Astrocyte of the cerebellum (primary cell): ENCODE measurements at places on chromosomes 16 and 17.

- no peak for DNase-seq
Measured at GRCh38 chr16:74942977-74943918, 41.7 kb downstream of the WDR59 start.

- DNase-seq: peak; percentile 29
Measured at GRCh38 chr17:61139219-61139618, 260.4 kb upstream of the TBX2 start.

- no peak for DNase-seq
Measured at GRCh38 chr16:8788578-8789172, 8.8 kb downstream of the TMEM186 start.

DNA sequence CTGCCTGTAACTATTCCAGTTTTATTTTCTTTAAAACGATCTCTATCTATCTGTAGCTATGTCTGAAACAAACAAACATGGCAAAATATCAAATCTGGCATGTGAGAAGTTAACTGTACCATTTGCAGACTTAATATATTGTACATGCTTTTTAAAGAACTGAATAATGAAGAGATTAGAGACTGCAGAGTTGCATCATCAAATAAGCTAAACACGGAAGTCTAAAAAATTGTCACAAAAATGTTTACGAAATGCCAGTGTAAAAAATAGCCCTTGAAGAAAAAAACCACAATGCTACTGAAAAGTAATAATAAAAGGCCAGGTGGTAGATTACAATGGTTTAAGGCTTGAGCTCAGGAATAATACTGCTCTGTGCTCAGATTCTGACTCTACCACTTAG, 43.1 kb downstream of the HS3ST3A1 start:
- no peak for DNase-seq

GRCh38 chr17:35239823-35240222, 3.0 kb upstream of the SLFN5 start:
- DNase-seq: no peak

DNA sequence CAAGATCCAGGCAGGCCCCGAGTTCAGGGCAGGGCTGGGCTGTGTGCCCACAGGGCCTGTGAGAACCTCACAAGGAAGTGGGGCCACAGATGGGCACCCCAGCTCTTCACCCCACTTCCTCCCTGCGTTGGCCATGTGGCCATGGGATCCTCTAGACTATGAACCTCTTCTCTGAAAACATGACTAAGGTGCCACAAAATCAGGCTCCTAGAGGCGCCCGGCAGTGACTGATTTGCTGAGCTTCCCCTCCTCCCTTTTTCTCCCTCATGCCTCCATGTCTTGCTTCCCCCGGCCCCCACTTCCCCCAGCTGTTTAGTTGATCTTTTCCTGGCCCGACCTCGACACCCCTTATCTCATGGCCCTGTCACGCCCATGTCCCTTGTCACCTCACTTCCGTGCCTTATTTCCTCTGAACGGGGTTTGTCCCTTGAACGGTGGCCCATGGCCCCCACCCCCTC, 87.1 kb downstream of the KCNJ12 start:
- DNase-seq: no peak

DNA sequence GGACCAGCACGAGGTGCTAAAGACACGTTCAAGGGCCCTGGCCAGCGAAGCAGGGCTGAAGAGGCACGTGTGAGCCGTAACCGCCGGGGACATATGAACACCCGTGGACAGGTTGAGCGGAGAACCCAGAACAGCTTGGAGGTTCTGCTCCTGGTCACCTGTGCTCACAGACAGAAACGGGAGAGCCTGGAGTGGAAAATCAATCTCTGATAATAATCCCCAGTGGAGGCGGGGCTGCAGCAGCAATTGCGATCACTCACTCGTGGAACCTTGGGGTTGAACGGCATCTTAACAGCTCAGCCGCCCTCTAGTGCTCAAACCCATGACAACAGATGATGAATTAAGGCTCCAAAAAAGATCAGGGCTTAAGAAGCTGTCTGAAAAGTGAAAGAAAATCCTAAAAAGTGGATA, 25.6 kb downstream of the WIPI1 start:
- DNase-seq: peak; percentile 15

DNA sequence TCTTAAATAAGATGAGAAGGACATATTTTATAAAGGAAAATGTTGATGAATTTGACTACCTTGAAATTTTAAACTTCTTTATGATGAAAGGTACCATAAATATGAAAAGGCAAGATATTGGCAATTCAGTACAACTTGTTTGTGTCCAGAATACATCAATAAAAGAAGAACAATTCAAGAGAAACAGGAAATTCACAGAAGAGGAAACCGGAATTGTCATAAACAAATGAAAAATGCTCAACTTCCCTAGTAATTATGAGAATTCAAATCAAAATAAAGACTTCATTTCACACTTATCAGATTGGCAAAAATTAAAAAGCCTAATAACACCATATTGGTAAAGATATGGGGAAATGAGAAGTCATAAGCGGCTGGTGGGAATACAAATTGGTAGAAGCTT, 54.3 kb downstream of the WSB1 start:
- no peak for DNase-seq

- DNase-seq: peak; percentile 20
Measured at GRCh38 chr17:19285213-19285900, 48.2 kb downstream of the EPN2 start.

DNA sequence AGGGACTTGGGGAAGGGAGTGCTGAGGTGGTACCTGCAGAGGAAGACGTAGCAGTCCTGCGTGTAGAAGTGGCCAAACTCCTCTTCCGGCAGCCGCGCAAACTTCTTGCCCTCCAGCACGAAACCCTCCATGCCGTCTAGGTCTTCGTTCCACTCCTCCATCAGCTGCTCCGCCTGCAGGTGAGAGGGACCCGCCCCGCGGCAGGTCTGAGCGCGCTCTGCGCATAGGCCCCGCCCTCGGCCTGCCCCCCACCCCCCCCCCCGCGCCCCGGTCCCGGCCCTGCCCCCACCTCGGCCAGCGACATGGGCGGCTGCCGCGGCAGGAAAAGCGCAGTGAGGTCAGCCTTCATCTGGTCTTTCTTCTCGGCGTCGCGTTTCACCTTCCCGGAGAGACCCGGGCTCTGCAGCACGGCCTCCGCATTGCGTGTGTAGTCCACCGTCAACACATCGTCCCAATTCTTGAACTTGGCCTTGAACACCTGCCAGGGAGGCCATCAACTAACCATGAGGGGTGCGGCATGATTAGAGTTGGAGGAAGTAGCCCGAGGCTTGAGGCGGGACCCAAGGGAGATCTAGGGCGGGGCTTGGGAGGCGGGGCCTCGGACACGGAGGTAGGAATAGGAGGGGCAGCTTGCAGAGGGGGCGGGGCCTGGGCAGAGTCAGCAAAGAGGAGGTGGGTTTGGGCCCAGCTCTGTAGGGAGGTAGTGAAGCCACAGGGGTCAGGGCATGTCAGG, 11.5 kb downstream of the FLII start:
- no peak for DNase-seq

- DNase-seq: peak; percentile 26
Measured at GRCh38 chr17:1197781-1198490, 18.2 kb upstream of the ABR start.

DNA sequence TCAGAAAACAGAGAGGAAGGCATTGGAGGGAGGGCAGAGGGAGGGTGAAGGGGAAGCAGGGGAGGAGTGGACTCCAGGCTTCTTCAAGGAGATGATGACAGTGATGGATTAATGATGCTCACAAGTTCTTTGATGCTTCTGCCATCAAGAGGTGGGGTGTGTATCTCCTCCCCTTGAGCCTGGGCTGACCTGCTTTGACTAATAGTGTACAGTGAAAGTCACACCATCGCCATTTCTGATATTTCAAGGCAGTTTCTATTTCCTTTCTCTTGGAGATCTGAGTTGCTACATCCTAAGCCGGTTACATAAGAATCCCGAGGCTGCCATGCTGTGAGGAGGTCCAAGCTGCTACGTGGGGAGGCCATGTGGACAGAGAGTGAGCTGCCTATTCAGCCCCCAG, 312.5 kb downstream of the MAF start:
- no peak for DNase-seq

DNA sequence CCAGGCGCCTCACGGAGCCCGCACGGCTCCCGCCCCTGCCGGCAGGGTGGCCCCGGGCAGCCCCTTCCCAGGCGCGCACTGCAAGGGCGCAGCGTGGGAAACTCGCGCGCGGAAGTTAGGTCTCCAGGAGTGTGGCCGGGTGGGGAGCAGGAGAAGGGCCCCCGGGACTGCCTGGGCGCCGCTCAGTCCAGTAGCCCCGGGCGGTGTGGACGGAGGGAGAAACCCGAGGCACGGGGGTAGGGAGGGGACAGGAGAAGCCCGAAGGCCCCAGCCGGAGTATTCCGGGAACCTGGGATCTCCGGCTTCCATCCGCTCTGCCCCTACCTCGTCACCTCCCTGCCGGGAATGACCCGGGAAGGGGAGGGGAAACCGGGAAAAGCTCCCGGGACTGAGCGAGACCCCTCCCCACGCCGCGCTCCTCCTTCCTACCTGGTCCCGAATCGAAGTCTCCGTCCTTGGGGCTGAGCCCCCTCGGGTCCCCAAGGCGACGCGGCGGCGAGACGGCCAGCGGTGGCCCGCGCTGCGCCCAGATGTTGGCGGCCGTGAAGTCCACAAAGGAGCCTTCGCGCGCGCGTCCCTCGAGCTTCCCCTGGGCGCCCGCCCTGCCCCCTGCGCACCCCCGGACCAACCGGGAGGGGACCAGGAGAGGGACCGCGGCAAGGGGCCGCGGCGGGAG, 418 bp downstream of the SOCS3 start:
- no peak for DNase-seq

GRCh38 chr17:75048249-75048878, 1.3 kb downstream of the KCTD2 start:
- no peak for DNase-seq

DNA sequence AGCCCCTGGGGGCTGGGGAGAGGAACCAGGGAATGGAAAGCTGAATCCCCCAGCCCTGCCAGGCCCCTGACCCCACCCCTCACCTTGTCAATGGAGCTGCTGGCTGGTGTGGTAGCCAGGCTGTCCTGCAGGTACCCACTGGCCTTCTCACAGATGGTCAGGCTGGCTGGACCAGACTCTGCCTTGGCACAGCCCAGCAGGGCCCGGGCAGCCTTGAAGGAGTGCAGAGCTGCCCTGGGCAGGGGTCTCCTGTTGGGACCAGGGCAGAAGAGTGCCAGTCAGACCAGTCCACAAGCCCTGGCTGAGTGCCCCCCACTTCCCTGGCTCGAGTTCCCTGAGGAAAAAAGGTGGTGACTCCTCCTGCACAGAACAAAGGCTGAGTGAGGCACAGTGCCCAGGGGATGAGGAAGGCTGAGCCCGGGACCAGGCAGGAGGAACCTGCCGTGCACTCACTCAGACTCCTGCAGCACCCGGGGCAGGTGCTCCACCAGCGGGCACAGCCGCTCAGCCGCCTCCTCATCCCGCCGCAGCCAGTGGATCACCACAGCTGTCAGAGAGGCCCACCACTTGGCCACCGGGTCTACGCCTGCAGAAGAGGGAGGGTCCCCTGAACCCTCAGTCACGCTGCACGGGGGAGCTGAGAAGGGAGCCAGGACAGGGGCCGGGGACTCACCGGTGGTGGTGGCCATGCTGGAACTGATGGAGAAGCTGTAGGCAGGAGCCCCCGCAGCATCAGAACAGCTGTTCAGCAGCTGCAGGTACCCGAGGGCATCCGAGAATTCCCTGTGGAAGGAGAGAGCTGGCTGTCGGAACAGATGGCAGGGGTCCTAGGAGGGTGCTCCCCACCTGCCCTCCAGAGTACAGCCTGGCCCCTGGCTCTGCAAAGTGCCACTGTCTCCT, 22.4 kb downstream of the SREBF1 start:
- no peak for DNase-seq

DNA sequence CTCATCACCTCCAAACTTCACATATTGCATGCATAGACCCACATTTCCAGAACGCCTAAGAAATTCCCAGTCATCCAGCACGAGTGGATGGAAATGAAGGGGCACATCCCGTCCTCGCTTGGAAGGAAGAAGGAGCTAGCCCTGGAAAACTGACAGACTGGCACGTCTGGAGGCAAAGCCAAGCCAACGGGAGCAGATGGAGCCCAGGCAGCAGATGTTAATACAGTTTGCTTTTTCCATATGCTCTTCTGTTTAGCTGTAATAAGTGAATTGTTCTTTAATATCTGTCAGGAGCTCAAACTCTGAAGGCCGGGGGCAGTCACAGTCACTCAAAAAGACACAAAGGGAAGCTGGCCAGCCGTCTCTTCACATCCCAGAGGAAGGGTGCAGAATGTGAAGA, 187.7 kb downstream of the XYLT1 start:
- DNase-seq: no peak

DNA sequence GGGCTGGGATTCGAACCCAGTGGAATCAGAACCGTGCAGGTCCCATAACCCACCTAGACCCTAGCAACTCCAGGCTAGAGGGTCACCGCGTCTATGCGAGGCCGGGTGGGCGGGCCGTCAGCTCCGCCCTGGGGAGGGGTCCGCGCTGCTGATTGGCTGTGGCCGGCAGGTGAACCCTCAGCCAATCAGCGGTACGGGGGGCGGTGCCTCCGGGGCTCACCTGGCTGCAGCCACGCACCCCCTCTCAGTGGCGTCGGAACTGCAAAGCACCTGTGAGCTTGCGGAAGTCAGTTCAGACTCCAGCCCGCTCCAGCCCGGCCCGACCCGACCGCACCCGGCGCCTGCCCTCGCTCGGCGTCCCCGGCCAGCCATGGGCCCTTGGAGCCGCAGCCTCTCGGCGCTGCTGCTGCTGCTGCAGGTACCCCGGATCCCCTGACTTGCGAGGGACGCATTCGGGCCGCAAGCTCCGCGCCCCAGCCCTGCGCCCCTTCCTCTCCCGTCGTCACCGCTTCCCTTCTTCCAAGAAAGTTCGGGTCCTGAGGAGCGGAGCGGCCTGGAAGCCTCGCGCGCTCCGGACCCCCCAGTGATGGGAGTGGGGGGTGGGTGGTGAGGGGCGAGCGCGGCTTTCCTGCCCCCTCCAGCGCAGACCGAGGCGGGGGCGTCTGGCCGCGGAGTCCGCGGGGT, at the start of gene CDH1:
TSS of gene CDH1 (plus strand) at position 247 of the 684 bp plus-strand sequence. CDS start at position 371, 124 bp downstream.
- DNase-seq: no peak

DNA sequence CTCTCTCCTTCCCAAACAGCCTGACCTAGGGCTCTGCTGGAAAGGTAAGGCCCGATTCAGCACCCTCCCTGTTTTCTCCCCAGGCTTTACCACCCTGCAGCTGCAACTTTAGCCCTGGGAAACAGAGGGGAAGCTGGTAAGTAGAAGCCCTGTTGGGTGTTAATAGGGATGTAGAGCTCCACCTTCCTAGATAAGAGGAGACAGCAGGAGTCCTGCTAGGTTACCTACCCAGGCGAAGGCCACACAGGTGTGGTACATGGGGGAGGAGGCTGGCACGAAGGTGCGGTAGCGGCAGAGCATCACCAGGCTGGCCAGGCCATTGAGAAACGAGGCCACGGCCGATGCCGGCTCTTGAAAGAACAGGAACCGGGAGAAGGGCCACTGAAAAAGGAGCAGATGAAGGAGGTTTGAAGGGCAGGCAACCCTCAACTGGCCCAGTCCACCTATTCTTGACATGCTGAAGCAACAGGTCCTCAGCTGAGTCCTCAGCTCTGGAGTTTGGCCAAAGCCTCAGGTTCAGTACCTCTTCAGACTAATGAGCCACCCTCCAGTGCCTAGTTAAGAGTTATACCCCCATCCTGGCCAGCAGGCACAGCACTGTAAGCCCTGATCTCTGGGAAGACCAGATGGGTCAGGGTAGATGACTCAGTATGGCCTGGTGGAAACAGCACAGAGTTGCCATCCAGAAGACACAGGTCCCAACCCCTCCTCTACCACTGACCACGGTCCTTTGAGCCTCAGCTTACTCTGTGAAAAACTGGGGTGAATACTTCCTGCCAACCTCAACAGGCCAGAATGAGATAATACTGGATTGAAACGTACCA, 3.3 kb downstream of the PGAP3 start:
- DNase-seq: no peak

GRCh38 chr16:56262148-56262547, 70.9 kb downstream of the GNAO1 start:
- DNase-seq: no peak

- DNase-seq: no peak
Measured at GRCh38 chr16:22014271-22014873, 6.5 kb downstream of the MOSMO start.
